ENCODE measurements at places on chromosomes 5 and 9.

DNA sequence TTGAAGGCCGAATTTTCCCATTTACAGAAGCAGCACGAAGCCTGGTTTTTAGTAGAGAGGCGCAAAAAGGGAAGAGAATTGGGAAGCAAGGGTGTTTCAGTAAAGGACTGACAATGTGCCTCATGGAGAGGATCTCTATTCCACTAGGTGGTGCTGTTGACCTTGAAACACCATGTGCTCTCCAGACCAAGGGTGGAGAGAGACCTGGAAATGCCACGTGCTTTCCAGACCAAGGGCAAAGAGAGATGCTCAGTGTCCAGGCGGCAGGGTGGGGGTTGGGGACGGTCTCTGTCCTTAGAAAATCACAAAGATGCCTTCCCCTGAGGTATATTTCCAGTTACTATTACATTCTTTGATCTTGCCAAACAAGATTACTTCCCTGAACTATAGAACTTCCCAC is 425.3 kb downstream of the CSNK1G3 start:
- DNase-seq = peak; percentile 62

DNA sequence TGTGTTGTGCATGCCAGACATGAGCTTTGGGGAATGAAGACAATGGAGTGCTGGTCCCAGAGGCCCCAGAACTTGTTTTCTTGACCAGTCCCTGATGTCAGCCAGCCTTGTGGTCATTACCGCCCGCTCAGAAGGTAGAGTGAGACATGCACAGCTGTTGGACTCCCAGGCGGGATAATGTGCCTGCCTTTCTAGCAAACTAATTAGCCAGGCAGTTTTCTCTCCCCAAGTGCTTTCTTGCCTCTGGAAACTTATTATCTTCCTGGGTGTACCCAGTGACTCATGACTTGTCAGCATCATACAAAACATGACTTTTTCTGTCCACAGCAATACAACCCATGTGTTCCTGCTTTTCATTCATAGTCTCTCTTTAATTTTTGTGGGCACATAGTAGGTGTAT is 131.1 kb downstream of the RMI1 start:
- DNase-seq = no peak

DNA sequence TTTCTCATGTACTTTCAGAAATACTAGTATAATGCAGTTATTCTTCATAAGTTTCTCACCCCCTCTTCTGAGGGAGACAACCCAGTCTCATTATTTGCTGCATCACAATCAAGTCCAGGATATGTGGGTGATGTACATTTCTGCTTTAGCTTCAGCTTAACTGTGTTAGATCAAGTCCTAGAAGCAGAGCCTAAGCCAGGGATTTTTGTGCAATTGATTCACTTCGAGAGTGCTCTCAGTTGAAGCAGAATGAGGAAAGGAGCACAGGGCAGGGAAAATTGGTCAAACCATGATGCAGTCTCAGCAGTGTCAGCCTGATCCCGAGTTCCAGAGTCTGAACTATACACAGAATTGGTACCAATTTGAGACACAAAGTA is 15.1 kb downstream of the HNRNPK start:
- DNase-seq = no peak

GRCh38 chr9:75039009-75039408 is 10.9 kb upstream of the CARNMT1 start:
- DNase-seq = no peak

GRCh38 chr5:14607104-14607503 is 25.5 kb downstream of the OTULINL start:
- no peak for DNase-seq

DNA sequence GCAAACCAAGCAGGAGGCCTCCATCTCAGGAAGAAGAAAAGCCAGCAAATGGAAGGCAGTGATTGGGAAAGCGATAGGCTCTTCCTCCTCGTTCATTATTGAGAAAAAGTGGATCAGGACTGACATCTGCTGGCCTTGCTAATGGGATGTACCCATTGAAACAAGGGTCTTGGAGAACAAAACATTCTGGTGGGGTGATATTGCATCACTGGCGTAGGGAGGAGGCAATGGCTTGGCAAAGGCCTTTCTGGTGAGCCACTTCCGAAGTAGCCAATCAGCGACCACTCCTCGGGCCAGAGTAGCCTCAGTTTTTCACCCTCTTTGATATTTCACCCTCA is 86.7 kb upstream of the NFIB start:
- no peak for DNase-seq

DNA sequence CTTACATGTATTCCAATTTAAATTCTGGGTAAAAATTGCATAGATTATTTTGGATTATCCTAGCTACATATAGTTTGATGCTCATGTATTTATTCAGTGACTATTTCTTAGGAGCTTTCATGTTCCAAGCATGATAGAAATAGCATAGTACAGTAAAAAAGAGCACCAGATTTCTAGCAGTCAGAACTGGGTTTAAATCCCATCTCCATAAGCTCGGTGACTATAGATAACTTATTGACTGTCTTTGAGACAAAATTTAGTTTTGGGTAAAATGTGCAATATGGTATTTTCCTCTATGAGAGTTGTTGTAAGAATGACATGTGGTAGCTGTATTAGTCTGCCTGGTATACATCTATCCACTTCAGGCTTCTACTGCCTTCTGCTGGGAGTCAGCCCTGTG is 889.6 kb downstream of the DTWD2 start:
- DNase-seq = no peak

DNA sequence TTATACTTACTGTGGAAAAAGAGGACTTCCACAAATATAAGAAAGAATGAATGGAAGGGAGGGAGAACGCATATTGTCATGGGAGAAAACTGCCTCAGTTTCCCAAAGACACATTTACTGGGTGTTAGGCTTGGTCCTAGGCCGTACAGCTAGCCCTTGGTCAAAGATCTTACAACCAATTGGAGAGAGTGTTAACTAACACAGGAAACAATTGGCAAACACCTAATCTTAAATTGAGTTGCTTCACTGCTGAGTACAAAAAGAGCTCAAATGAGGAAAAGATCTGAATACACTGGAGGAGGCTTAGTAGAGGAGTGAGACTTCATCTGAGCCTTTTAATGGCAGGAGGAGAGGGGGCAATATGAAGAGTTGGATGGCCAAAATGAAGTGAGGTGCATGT is 161.7 kb downstream of the GLIS3 start:
- DNase-seq = no peak

GRCh38 chr9:113154471-113154870 is 3.7 kb downstream of the SLC31A2 start:
- DNase-seq = no peak

- DNase-seq = no peak
Measured at GRCh38 chr9:35918780-35919179, 9.5 kb downstream of the SPAAR start.

DNA sequence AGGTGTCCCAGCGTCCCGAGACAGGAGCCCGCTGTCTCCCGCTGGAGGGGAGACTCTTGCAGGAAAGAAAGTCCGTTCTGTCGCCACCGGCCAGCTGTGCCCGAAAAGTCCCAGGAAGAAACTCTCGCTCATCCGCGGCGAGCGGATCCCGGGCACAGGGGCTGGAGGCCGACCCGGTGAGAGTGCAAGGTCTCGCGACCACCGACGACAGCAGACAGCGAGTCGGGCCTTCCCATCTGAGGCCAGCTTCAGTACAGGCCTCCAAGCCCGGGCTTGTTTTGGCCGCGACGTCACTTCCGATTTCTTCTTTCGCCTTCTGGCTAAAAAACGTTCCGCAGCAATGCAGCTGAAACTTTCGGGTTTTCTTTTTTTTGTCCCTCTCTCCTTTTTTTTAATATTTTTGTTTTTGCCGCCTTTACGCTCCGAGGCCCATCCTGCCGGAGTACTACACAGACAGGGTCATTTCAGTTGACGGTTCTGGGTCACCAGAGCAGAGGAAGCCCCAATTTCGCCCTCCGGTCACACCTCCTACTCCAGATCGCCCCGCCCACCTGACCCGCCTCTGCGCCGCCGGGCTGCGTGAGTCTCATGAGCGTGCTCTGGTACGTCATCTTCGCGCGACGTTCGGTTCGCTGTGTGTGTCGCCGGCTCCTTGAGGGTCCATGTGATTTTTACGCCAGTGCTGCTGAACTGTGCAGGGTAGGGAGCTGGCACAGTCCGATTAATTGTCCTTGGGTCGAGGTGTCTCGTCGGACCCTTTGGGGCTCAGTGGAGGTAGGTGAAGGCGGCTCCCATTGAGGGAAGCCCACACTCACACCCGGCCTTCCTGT is at the start of the genes ANKRA2 and UTP15:
Gene ANKRA2 (minus strand): TSS at position 501 of the 830 bp plus-strand sequence. CDS start 2,758 bp downstream, outside the sequence.
Gene UTP15 (plus strand): TSS at position 605 of the 830 bp plus-strand sequence. CDS start 1,602 bp downstream, outside the sequence.
- peak; percentile 100 for DNase-seq

DNA sequence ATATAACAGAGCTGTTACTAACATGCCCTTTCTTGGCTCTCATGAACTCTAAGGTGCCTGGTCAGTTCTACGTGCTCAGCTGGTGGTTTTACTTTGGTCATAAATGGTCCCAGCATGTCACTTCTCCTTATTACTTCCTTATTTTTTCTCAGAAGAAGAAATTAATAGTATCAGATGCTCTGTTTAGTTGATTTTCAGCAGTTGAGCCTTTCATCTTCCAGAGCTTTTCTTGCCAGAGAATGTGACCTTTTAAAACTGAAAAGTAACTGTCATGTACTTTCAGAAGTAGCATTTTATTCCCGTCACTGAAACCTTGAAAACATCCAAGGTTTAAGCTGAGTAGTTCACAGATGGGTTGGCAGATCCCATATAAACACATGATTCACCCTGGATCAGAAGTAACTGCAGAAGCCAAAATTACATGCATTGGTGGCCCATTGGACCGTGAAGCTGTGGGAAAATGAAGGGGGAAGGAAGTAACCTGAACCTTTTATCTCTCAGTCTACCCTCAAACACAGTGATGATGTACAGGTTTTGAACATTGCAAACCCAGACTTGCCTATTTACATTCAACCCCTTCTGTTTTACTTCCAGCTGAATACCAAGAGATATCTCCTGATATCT is 50.5 kb downstream of the HACD4 start:
- DNase-seq = peak; percentile 29

DNA sequence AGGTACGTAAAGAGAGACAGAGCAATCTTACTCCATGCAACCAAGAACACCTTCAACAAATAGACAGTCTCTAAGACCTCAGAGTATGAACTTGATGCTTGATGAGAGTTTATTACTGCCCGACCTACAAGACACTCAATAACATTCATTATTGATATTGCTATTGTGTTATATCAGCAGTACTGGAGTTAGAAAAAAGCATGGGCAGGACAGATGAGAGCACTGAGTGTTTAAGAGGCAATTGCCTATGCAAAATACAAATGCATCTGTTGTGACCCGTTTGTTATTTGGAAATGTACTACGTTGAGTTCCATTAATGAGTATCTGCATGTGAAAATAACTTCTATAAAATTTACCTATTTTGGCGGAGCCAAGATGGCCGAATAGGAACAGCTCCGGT is 8.1 kb upstream of the MARCOL start:
- no peak for DNase-seq

- DNase-seq = no peak
Measured at GRCh38 chr5:131998431-131999040, 12.9 kb downstream of the ACSL6 start.

GRCh38 chr5:179817890-179818745 is 2.6 kb upstream of the SQSTM1 start:
- no peak for DNase-seq

- no peak for DNase-seq
Measured at GRCh38 chr9:132381966-132382541, 24.6 kb downstream of the TTF1 start.

GRCh38 chr5:129163810-129164378 is 69.3 kb downstream of the ISOC1 start:
- DNase-seq = no peak

GRCh38 chr5:83568186-83568585 is 96.6 kb downstream of the VCAN start:
- no peak for DNase-seq

- peak; percentile 66 for DNase-seq
Measured at GRCh38 chr5:164013077-164013670, 507.8 kb downstream of the MAT2B start.

DNA sequence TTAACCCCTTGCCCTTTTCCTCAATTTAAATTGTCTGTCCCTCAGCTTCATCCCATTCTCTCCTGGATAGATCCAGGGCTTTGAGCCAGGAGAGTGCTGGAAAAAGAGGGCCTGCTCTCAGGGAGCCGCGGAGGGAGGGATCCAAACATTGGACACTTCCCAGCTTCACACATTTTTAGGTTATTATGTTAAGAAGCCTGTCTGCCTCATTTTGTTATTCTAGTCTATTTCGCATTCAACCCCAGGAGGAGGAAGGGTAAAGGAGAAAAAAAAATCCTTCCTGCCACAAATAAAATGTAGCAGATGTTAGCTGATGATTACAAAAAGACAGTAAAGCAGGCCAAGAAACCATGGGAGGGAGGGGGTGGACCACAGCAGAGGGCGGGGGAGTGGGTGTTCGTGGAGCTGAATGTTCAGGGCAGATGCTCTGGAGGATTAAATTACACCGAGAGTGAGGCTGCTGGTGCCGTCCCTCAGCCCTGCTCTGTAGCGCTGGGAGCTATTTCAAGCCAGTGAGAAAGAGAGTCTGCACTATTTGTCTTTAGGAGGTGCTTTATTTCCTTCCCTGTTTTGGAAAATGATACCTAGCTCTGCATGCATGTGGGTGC is 60.6 kb upstream of the ZFR start:
- no peak for DNase-seq

GRCh38 chr5:44983006-44983405 is 174.3 kb downstream of the MRPS30 start:
- no peak for DNase-seq

DNA sequence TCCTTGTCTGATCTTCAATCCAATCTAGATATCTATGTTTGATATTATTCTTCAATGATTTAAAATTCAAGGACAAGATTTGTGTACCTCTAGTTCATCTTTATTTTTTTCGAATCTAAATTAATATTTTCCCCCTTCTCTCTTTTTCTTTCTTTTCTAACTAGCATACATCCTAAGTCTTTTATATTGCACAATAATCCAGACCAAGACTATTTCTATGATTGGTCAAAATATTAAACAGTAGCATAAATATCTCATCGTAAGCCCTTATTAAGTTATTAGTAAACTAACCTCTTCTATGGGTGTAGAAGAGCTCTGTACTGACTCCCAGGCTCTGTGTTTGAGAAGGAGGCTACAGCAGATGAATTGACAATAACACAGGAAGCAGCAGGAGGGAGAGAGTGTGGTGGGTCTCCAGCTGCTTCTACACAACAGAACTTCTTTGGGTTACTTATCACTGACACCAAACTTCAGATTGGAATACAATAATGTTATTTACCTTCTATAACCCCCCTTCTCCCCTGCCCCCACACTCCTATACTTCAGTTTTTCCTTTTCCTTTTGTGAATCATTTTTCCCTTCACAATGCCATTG is 11.9 kb upstream of the PLCXD3 start:
- DNase-seq = no peak

GRCh38 chr9:126822278-126822677 is 17.4 kb downstream of the ZBTB43 start:
- DNase-seq = no peak

- no peak for DNase-seq
Measured at GRCh38 chr5:39543335-39543734, 118.6 kb upstream of the DAB2 start.
